ENCODE measurements at places on chromosomes 1 and 21.

- no peak for DNase-seq
These were observed 4.9 kb downstream of the RD3 start for GRCh38 chr1:211487082-211487481.

- no peak for DNase-seq
These were observed 186.0 kb downstream of the DUSP10 start for GRCh38 chr1:221555689-221556433.

DNA sequence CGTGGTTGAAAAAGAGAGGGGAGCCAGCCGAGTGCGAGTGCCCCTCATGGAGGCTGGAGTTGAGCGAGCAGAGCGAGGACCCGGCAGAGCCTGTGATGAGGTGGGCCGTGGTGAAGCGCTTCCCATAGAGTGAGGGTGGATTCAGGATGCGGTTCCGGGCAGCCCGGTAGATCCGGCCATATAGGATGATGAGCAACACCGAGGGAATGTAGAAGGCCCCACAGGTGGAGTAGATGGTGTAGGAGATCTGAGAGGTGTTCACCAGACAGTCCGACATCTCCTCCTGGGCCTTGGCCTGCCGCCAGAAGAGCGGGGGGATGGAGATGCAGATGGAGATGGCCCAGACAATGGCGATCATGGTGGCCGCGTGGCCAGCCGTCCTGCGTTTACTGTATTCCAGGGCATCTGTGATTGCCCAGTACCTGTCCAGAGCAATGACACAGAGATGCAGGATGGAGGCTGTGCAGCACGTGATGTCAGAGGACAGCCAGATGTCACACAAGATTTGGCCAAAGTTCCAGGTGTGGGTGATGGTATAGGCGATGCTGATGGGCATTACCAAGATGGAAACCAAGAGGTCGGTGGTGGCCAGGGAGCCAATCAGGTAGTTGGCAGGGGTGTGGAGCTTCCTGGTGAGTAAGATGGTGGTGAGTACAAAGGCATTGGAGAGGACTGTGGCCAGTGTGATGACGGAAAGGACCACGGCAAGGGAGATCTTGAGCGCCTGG, 23.7 kb downstream of the HTR1D start:
- no peak for DNase-seq

- no peak for DNase-seq
These were observed 63.1 kb downstream of the NIBAN1 start for GRCh38 chr1:184911103-184911745.

GRCh38 chr1:39683591-39684312, 7.5 kb downstream of the HPCAL4 start:
- DNase-seq: peak; percentile 51

GRCh38 chr1:178867670-178868069, 3.2 kb downstream of the ANGPTL1 start:
- DNase-seq: no peak

DNA sequence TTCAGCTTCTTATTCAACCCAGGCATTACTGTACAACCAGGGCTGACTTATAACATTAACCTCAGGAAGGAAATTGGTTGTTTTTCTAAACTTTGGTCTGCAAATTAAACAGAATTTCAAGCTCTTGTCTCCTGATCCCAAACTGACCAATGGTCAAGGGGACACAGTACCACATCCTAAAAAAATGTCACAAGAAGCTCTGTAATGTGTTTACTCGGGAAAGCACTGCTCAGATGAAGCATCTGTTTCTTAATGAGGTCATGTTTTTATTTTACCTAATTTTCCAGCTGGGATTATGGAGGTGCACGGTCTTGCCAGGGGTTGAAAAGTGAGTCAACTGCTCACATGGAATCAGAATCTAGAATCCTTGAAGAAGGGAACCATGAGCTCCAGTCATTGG, 18.7 kb downstream of the ADAMTS5 start:
- DNase-seq: no peak

Data from activated naive CD4-positive, alpha-beta T cell treated with Interleukin-2 at 50 U/mL for 16 hours (primary cell).